Keratinocyte (primary cell): ENCODE measurements at places on chromosomes 7 and 10.

DNA sequence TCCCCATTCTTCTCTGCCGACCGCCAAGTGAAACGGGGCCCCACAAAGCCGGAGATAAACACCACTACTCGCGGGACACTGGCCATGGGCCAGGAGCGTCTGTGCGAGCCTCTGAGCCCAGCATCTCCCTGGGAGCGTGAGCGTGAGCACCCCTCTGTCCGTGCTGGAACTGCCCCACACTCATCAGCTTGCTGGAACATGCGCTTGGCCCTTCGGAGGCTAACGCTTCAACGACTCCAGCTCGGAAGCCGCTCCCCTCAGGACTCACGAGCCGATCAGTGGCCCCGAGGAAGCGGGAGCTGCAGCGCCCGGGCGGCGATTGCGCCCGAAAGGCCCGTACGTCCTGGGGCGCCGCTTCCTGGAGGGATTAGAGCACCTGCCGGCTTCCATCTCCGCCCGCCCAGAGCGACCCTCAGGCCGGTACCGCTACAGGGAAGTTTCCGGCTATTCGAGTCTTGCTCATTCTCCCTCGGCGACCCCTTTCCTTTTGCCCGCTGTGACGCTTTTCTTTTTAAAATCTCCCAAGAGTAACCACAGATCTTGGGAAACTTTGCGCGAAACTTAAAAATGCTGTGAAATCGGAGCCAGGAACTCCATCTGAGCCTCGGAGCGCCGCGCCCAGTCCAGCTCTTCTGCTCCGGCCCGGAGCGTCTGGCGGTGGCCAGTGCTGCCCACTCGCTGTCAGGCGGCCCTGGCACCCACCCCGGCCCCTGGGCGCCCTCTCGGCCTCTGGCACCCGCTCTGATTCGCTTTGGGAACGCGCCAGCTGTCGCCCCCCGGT is 1.0 kb downstream of the TLL2 start:
- no peak for DNase-seq

DNA sequence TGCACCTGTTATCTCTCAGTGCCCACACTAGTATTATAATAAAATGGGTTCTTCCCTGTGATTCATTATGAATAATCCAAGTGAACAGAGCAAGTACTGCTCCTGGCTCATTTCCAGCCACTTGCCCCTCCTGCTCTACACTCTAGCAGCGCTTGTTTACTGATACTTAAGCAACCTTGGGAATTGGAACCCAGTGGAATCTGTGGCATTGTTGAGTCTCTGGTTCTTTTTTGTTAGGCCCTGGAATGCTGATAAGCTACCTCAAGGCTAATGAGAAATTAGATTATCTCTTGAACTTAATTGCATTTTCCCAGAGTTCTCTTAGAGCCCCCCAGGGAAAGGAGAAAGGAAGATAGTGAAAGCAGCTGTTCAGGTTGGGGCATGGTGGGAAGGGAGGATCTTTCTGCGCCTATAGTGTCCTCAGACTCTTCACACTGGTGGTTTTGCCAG is 34.0 kb downstream of the PRKAR2B start:
- no peak for DNase-seq

GRCh38 chr10:78274491-78274890 is 240.8 kb downstream of the RPS24 start:
- DNase-seq: no peak

DNA sequence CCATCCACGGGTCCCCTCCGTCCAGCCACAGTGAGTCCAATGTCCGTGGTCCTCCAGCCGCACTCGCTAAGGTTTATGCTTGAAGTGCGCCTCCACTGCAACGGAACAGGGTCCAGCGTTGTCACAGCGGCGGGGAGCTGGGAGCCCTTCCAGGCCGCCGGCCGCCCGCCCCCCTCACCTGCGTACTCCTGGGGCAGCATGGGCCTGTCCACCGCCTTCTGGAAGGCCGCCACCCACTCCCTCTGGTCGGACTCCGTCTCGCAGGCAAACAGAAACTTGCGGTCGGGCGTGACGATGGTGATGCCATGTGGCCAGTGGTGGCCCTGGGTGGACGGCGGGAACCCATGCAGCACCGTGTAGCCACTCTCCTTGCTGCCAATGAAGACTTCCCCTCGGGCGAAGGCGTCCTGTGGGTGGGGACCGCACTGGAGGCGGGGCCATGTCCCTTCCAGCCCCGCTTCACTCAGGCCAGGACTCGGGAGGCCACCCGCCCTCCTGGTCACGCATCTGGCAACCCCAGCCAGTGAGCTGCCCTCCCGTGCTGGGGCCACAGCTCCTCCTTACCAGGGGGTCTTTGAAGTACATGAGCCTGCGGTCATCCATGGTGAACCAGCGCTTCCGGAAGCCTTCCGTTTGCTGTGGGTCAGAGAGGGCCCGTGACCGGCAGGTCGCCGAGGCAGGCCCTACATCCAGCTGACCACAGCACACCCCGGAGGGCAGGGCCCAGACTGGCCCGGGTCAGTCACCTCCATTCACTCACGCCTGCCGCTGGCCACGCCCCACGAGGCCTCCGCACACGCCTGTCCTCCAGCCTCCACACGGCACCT is 22.7 kb downstream of the GET4 start:
- no peak for DNase-seq

DNA sequence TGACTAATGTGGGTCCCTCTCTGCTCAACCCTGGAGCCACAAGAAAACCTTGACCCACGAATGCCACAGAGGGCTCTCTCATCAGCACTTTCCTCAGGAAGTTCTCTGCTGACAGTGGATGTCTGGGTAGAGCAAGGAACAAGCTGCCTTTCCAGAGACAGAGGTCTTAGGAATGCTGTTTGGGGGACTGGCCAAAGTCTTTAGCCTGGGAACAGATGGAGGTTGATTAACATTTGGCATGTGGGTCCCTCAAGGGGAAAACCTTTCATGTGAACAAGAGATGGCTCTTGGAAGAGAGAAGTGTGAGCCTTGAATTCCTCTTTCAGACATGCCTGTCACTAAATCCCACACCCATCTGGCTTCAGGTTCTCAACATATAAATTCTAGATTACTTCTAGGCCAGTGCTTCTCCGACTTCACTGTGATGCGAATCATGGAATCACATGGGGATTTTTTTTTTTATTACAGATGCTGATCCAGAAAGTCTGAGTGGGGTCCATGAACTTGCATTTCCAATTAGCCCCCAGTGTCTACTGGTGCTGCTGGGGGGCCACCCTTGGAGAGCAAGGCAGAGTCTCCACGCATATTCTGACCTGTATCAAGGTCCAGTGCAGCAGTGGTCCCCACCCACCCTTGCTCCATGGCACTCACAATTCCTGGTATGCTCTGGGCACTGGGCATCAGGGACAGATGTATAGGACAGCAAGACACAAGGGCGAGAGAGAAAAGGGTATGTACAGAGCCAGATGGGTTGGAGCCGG is 360.4 kb downstream of the CXCL12 start:
- DNase-seq: no peak

GRCh38 chr7:13077466-13077865 is 390.0 kb downstream of the ARL4A start:
- no peak for DNase-seq
